ENCODE measurements at places on chromosomes 6 and 20.

DNA sequence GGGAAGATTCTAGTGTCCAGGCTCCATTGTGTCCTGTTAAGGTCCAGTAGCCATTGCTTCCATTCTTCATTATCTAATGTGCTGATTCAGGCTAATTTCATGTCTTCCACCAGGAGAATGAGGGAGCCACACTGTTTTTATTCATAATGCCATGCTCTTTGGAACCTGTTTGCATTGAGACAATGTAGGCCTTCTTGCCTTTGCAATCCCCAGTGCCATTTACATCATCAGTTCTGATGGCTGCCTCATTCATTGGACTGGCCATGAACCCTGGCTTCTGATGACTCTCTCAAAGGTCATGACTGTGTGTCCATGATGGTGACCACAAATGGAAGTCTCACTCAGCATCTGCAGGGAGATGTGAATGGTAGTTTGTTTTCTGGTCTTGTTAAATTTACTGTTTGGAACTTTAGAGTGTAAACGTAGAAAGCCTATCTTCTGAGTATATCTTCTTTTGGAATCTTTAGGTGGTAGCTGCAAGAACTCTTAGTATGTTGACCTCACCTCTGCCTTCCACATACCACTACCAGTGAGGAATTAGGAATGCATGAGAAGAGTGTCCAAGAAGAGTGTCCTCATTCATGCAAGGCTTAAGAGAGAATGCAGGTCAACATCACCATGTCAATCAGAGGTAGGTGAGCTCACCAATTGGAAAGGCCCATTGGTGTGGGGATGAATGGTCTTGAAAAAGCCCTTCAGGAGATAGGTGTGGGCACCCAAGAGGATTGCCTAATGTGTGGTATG is 42.9 kb upstream of the ZFP64 start:
- no peak for DNase-seq

- DNase-seq, result no peak
Observed at GRCh38 chr20:48538856-48539255, 288.9 kb downstream of the PREX1 start.

DNA sequence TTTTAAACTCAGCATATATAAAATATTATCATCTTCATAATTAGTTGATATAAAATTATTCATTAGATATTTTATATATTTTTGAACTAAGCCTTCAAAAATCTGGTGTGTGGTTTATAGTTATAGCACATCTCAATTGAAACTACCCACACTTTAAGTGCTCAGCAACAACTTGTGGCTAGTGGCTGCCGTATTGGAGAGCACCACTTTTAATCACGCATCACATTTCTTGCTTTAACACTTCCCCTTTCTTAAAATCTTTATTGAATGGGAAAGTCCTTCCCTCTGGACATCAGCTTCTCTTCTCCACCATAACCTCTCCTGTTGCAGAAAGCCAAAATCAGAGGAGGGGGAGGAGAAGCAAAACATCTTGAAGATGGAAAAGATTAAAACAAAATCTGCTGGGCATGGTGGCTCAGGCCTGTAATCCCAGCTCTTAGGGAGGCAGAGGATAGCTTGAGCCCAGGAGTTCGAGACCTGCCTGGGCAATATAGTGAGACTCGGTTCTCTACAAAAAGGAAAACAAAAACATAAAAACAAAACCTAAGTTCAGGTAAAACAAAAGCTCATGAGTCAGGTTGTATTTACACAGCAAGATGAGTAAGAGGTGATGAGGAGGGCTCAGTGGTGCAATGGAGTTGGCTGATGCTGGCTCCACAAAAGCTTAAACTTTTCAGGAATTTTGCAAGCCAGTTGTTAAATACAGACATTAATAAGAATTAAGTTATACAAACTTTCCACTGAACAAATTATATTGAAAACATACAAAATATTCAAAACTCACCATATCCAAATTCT is 237.0 kb upstream of the SUPT3H start:
- no peak for DNase-seq

- no peak for DNase-seq
Observed at GRCh38 chr20:18856873-18857272, 43.3 kb downstream of the SCP2D1 start.

GRCh38 chr20:51994751-51995417 is 192.6 kb upstream of the SALL4 start:
- DNase-seq, result no peak

- no peak for DNase-seq
Observed at GRCh38 chr6:106823732-106824351, 150.7 kb downstream of the CD24 start.

GRCh38 chr20:50325651-50326050 is 135.0 kb downstream of the CEBPB start:
- no peak for DNase-seq

GRCh38 chr6:151078655-151079054 is 161.1 kb upstream of the AKAP12 start:
- no peak for DNase-seq

GRCh38 chr6:131381052-131381708 is 191.8 kb upstream of the ARG1 start:
- no peak for DNase-seq

DNA sequence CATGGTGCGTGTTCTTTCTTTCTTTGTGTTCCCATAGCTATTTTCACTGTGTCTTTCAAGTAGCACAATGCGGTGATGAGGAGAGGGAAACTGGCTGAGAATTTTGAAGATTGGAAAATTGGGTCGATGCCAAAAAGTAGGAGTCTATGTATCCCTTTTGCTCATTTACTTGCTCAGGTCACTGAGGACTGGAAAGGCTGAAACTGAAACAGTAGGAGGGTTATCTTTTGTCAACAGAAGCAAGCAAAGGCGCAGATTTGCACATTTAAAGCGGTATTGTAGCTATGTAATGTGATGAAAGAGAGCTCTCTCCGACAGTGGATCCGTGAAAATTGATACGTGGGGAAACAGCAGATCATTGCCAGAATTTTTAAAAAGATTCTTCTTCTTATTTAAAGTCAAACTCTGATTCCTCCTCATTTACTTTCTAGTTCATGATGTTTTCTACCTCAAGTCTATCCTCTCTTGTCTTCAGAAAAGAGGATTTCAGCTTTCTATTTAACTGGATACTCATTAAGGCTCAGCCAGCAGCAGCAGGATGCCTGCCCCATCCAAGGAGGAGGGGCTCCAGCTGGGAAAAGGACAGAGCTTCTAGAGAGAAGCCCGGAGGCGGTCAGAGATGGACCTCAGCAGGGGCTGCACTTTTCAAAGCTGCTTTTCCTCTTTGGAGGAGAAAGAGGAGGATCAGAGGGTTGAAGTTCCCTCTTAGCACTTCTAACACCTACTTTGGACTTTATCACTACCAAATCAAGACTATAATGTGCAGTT is 15.9 kb upstream of the FYN start:
- DNase-seq, result no peak

Data from SHP77 (cell line).